ENCODE measurements at places on chromosomes 7 and 10. TPM values are rescaled to one million over a fixed set of nuclear protein-coding genes. Genes with fewer than 3 reads are reported as not detected.

Gene LIPK
- not detected for total RNA-seq

Gene GSTO2
- total RNA-seq, result 2.1 TPM

Gene HMX2
- total RNA-seq, result not detected

Gene CC2D2B
- 3.1 TPM for total RNA-seq

GRCh38 chr7:135375908-135376699 is 133.8 kb downstream of the CNOT4 start:
- no peak for DNase-seq

DNA sequence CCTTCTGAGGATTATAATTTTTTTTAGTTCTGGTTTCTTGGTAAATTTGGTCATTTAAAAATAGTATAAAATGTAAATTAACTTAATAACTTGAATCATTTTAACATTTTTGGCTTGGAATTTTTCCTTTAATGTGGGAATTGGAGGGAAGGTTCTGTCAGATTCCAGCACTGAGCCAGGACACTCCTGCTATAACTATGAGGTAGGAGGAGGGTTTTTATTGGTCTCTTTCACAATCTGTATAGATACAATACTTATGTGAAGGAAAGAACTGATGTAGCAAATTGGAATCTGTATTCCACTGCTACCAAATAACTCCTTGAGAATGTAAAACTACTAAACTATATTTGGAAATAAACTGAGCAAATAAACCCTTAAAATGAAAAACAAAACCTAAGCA is 3.2 kb downstream of the PRKG1 start:
- DNase-seq, result no peak

- DNase-seq, result no peak
Measured at GRCh38 chr7:129517931-129518330, 15.6 kb downstream of the SMKR1 start.

- no peak for DNase-seq
Measured at GRCh38 chr10:74329873-74330272, 178.9 kb downstream of the ADK start.

GRCh38 chr7:156554488-156554887 is 86.1 kb upstream of the RNF32 start:
- no peak for DNase-seq

DNA sequence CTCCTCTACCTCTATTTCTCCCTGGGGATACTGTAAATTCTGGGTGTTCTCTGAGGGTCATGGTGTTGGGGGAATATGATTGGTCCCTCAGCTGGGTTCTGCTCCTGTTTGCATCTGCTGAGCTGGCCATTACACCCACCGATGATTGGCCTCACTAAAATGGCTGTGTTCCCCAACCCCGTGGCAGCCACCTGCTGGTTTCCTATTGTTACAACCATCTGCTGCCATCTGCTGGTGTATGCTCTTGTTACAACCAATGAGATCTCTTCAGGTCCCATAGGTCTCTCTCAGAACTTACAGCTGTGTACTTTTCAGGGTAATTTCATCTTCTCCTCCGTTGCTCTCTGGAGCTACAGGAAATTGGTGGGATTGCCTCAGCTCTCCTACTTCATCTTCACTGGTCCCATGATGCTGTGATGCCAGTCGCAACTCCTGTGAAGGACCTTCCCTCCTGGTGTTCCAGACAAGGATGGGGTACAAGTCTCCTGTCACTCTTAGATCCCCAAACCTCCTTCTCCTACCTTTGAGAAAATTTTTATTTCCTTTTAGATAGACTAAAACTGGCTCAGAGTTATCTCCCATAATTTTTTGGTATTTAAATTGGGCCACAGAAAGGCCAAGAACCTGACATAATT is 303.5 kb upstream of the SMIM30 start:
- DNase-seq, result peak; percentile 79

DNA sequence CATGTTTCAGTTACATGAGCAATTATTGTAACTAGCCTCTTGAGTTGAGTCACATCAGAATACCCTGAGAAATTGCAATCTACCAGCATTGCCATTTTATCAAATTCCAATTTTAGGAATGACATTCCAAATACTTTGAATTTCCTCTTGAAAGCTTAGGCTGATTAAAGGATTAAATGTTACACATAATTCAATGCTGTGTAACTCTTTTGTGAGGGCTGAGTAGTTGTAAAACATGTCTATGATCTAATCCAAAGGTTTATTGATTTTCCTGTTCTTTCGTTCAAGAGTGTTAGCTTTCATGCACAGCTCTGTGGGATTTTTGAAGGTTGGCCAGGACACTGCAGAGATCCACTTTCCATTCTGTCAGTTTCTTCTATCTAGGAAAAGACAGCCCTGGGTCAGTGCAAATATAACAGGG is 193.1 kb downstream of the SORCS1 start:
- no peak for DNase-seq

DNA sequence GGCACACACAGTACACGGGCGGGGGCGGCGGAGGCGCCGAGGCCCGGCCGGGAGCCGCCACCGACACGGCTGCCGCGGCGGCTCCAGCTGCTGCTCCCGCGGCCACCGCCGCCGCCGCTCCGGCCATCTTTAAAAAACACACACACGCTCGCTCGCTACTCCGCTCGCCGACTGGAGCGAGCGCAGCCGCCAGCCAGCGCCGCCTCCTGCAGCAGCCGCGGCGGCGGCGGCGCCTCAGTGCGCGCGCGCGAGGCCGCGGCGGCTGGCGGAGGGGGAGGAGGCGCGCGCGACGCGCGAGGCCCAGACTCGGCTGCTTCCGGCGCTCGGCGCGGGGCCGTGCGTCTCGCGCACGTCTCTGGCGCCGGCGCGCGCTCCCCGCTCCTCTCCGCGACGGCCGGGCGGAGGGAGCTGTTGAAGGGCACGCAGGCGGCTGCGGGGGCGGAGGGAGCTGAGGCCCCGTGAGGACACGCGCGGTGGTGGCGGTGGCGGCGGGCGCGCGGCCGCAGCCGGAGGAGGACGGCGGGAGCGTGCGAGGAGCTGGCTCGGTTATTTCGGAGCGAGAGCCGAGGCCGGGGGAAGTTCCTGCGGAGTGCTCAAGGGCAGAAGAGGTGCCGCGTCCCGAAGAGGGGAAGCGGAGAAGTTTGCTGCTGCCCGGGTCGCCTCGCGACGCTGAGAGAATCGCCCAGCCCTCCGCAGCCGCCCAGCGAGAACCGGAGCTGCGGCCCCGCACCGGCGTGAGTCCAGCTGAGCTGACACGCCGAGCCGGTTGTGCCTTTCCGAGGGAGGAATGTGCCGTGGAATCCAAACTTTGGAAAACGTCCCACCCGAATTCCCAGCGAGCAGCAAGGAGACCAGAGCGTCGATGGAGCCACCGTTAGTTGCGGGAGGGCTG is at the start of gene KDM7A:
Gene KDM7A, minus strand, starts transcription at position 173 of the 892 bp plus-strand sequence. Its CDS starts 46 bp downstream, at position 127.
- DNase-seq, result peak; percentile 94

DNA sequence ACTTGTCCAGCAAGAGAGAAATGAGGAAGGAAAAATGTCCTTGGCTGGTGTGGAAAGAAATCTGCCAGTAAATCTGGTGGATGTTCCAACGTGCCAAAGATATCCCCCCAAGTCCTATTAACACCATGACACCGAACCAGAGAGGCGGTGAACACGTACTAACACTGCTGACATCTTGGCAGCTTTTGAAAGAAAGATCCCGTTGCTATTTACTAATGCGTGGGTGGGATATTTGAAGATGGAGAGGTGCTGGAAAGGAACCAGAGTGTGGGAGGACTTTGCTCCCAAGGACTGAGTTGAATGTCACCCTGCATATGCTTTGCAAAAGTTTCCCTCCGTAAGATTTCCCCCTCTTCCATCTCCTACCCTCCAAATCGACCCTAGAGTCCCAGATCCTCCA is 7.9 kb downstream of the CCDC3 start:
- no peak for DNase-seq
